ENCODE measurements at places on chromosomes 7 and 10.

- no peak for DNase-seq
Measured at GRCh38 chr7:139169816-139170215, 60.3 kb upstream of the ZC3HAV1 start.

DNA sequence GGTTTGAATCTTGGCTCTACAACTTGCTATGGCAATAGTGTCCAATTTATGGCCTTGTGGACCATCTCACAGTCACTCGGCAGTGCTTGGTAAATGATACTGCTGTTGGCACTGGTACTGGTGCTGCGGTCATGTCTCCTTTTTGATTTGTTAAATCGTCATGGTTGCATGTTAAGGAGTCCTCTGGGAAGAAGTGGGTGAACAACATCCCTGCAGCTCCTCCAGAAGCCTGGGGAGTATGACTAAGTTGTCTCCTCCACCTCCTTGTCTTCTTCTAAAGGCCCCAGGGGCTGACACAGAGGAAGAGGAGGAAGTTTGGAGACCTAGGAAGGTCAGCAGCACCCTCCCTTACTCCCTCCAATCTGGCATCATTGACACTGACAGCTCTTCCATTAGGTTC is 8.5 kb downstream of the ITPRIP start:
- DNase-seq: no peak

DNA sequence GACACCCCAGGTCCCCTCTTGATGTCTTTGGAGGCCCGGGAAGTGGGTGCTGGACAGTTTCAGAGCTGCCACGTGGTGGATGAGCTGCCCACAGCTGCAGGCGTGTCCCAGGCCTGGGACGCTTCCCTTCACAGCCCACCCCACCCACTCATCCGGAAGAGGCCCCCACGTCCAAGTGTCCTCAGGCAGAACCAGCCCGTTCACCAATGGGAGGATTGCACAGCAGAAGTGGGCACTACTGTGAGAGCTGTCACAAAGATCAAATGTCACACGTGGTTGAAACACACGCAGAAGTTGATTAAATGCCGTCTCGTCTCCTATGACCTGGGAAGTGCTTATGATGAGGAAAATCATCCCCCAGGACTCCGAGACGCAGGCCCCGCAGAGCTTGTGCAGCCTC is 52.9 kb downstream of the STK32C start:
- DNase-seq: no peak

DNA sequence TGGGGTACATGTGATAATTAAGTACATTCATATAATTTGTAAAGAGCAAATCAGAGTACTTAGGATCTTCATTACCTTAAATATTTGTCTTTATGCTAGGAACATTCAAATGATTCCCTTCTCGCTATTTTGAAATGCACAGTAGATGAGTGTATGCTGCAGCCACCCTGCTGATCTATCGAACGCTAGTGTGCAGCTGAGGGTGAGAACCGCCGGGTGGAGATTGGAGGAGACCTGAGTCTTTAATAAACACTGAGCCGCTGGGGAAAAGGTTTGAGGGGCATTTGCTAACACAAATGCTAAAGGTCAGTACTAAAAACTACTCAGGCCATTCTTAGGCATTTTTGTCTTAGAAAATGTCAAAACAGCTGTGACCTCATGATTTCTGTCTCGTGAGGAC is 148.0 kb downstream of the DPP6 start:
- no peak for DNase-seq

- no peak for DNase-seq
Measured at GRCh38 chr7:140062118-140062527, 628 bp downstream of the PARP12 start.

- no peak for DNase-seq
Measured at GRCh38 chr10:72322280-72323058, 32.2 kb downstream of the DNAJB12 start.

- no peak for DNase-seq
Measured at GRCh38 chr7:142796001-142796500, 25.3 kb downstream of the PRSS2 start.

DNA sequence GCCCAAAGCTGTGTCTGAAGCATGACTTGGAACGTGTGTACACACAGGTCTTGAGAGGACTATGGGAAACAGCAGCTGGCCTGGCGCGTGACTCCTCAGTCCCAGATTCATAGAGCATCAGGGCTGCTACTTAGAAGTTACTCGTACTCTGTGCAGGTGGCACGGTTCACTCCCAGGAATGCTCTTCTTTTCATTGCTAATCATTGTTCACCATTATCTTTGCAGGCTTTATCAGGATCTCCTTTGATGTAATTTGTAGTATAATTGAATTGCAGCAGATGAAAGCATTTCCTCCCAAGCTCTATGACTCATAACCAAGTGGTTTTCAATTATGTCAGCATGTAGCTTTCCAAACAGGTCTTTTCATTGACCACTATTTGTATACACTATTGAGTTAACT is 938.9 kb downstream of the NRG3 start:
- DNase-seq: no peak

- no peak for DNase-seq
Measured at GRCh38 chr7:44282601-44283171, 42.7 kb downstream of the CAMK2B start.

- DNase-seq: no peak
Measured at GRCh38 chr10:77774940-77775391, 137.4 kb upstream of the KCNMA1 start.

- DNase-seq: no peak
Measured at GRCh38 chr10:5355594-5356301, 9.0 kb upstream of the UCN3 start.

DNA sequence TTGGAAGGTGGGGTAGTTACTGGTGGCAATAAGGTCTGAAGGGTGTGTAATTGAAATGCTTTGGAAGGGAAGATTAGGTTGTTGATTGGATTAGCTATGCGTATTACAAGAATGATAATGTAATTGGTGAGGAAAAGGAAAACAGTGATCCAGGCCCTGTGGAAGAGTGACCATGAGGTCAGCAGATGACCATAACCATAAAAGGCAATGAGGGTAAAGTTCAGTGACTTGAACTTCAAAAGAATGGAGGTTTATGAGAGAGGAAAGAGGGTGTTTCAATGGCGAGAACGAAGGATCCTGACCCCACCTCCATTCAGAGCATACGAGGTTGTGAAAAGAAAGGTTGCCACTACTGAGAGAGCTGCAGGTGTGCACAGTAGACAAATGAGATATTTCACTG is 439.7 kb downstream of the CCSER2 start:
- DNase-seq: no peak

GRCh38 chr7:69643708-69644445 is 45.6 kb downstream of the AUTS2 start:
- no peak for DNase-seq

GRCh38 chr7:17769918-17770317 is 170.4 kb downstream of the SNX13 start:
- DNase-seq: peak; percentile 17

GRCh38 chr7:84070770-84071169 is 123.8 kb downstream of the SEMA3A start:
- DNase-seq: no peak

- DNase-seq: no peak
Measured at GRCh38 chr7:73570977-73571376, 7.4 kb downstream of the TBL2 start.

DNA sequence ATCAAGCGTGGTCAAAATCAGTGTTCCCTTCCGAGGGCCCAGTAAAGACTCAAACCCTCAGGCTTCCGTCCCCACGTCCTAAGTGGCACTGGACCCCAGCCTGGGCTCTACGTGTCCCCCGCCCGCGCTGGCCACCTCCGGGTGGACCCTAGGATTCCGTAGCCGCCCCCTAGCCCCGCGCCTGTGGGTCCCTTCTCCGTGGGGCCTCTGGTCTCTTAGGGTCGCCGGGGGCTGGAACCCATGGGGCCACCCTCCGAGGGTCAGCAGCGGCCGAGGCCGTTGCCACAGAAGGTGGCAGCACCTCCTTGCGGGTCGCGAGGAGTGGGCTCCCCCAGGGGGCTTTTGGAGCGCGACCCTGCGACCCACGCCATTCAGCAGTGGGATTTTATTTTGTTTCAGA is 170.5 kb upstream of the EEPD1 start:
- no peak for DNase-seq

GRCh38 chr10:176677-177076 is 41.4 kb downstream of the ZMYND11 start:
- no peak for DNase-seq

DNA sequence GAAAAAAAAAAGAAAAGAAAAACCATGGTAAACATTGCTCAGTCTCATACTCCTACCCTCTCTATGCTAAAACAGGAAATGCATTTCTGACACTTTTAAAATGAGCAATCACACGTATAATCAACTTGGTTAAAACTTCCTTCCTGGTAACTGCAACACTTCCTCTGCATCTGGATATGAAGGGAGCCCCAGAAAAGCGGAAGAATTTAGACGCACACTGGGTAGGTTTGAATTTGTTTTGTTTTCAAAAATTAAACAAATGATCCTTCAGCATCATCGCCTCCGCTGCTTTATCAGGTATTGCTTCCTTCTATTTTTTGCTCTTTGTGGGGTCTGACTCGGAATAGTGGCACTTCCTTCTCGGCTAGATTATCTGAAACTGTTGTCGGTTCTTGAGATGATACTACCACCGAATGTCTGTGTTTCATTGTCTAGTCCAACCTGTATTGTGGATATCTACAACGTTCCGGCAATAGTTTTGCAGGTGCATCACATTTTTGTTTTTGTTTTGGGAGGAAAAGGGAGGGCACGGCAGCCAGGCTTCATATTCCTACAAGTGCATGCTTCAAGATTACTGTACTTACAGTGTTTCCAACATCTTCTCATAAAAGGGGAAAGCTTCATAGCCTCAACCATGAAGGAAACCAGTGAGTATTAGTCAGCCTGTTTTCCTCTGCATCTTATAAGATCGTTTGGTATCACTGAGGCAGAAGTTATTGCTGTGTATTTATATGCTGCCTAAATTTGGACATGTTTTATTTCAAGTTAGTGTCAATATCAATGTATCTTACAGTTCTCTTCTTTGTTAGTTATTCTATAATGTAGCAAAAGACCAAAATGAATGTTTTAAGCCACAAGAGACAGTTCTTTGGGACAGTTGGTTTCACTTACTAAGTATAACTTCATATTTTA is at the start of gene PIK3CG:
TSS of gene PIK3CG (plus strand) at position 153 of the 912 bp plus-strand sequence. CDS start 2,280 bp downstream, outside the sequence.
- DNase-seq: no peak

GRCh38 chr7:70738151-70738885 is 393.6 kb upstream of the GALNT17 start:
- no peak for DNase-seq

DNA sequence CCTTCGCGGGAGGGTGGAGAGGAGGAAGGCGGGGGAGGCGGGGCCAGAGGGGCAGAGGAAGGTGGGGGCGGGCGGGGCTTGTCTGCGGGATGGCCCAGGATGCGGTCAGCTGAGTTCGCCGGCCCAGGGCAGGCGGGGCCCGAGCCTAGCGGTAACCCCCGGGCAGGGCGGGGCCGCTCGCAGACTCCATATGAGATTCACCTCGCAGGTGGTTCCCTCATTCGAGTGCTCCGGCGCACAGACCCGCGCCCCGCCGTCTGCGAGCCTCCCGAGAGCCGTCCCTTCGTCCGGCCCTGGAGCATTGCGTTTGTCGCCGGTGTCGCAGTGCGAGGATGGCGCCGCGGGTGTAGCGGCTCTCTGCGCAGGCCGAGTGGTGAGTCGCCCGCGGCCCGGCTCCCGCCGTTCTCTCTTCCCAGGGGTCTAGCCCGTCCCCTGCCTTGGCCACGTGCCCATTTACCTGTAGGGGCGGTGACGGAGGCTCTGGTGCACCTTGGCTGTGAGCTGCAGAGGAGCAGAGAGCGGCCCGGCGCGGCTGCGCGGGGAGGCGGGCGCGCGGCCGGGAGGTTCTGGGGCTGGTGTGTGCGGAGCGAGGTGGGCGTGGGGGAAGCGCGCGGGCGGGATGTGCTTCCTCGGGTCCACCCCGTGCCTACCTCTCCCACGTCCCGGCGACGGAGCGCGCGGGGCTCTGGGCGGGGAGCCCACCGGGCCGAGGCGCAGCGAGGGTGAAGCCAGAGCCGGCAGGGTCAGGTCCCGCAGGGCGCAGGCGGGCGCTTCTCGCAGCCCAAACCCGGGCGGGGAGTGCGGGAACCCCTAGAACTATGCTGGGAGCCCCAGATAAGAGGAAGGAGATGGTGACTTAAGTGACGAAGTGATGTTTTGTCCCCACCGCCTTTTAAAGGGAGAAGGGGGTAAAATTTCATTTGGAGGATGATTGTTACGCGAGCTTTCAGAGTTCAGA is at the start of gene UPP1:
TSS of gene UPP1 (plus strand) at position 220 of the 958 bp plus-strand sequence. CDS start 5,519 bp downstream, outside the sequence.
- peak; percentile 91 for DNase-seq

GRCh38 chr10:100364735-100365391 is 17.8 kb downstream of the SCD start:
- no peak for DNase-seq

DNA sequence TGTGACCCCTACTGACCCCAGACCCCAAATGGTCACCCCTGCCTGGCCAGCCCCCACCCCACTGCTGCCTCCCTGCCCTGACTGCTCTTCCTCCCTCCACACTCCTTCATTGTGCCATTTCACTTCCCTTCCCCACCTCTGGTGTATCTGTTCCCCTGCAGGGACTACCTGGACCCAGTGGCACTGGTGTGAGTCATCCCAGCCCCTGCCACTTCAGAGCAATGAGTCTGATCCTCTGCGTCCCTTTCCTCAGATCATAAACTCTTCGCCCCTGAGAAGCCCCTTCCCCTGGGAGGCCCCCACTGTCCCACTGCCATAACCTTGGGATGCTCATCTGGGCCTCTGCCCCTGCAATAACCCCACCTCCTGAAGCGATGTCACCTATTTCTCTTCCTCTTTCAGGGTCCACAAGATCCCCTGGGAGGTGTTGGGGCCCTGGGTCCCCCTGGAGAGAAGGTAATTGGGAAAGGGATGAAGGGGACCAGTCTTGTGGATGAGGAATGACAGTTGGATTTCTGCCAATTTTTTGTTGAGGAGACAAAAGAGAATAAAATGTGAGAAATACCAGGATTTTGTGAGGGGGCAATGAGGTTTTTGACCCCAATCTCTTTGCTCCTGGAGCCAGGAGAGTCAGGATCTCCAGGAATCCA is 19.1 kb upstream of the VOPP1 start:
- DNase-seq: no peak

DNA sequence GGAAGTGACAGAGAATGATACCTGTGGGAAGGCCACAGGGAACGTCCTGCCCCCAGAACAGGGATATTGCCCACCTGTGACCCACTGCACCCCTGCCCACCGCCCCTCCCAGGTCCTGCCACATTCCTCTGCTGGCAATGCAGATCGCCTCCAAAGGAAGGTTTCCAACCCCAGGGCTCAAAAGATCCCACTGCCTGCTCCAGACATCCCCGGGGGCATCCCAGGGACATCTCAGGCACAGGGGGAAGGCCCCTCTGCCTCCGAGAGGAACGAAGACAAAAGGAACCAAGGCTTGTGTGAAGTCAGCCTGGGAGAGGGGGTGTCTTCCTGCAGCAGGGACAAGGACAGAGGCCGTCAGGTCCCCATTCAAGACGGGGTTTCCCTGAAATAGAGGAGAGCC is 28.5 kb downstream of the NUDT1 start:
- no peak for DNase-seq

DNA sequence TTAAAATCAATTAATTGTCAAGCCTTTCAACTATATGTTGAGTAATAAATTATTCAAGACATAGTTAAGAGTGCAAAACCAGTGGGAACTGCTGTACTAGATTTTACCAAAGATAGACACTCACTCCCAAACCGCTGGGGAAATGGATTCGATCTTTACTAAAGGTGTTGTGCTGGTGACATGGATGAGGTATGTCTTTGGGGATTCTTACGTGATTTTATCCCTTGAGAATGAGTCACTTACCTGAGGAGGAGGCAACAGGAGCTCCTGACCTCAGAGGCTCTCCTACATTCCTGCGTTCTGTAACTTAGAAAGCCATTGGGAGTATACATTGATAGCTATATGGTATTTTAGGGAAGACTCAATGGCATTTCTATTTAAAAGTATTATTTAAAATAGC is 165.5 kb downstream of the PKD1L1 start:
- no peak for DNase-seq
